Vagina (tissue), 2 donors: ENCODE measurements at places on chromosomes 2 and 18. TPM values are rescaled to one million over a fixed set of nuclear protein-coding genes. Genes with fewer than 3 reads are reported as not detected.

The ASAP2 gene
- 36.3 TPM for total RNA-seq

DNA sequence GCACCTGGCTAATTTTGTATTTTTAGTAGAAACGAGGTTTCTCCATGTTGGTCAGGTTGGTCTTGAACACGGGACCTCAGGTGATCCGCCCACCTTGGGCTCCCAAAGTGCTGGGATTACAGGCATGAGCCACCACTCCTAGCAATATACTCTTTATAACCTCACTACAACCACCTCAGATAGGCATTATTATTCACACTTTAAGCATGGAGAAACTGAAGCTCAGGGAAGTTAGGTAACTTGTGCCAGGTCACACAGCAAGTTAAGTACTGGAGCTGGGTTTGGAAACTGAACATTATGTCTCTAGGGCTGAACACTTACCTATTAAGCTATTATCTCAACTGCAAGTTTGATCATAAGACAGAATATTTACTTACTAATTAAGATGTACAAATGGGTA, 42.6 kb upstream of the ACTR2 start:
- DNase-seq, result no peak

DNA sequence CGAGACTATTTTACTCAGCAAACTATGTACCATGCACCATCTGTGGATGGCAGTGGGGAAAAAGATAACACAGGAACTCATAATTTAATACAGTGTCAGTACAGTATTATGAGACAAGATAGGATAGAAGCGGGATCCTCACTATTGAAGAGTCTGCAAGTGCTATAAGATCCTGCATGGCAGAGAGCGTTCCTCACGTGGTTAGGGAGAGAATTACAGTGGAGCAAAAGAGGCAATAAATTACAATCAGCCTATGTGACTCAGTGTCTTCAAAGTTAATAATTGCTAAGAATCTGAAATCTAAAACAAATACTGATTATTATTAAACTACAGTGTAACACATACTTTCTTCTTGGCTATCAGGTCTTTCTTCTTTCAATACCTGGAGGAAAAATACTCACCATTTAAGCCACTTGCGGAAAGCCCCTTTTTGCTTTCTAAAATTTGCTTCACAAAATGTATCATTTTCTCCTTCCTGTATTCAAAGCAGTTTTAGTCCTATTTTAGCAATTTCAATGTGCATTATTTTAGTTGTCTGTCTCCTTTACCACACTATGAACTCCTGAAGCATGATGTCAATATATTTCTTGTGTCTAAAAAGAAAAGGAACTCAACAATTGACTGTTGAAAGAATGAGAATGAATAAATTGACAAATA, 342.9 kb downstream of the SPAG16 start:
- DNase-seq, result no peak

DNA sequence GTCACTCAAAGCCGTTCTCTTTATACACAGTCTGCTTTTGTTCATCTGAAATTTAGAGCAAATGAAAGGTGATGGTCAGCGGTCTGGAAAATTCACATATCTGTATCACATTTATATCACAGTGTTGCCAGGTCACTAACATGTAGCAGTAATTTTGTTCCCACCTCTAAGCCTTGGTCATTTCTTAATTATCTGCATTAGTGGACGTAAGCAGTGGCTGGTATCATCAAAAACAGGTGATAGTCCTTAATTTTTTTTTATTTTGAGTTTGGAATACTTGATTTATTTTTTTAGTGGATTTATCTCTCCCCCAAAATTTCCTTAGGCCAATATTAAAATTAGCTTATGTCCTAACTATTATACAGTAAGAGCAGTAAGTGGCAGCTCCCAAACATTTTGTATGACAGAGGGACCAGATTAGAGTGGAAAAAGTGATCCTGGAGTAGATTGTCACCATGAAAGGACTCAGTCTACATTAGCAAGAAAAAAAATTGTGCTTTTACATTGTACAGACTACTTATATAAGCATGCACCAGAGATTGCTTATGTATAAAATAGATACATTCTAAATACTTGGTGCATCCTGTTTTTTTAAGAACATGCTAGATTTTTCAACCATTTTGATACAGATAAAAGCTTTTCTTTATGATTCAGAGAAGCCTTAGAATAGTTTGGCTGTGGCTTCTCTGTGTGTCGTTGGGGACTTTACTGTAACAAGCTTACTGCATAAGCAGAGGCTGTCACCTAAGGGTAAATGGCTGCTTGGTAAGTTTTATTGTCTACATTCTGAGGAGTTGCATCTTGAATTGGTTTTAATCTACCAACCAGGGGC, 65.0 kb downstream of the MAPRE2 start:
- no peak for DNase-seq
